HT1080 (cell line): ENCODE measurements at places on chromosomes 5 and 9. TPM values are rescaled to one million over a fixed set of nuclear protein-coding genes. Genes with fewer than 3 reads are reported as not detected.

DNA sequence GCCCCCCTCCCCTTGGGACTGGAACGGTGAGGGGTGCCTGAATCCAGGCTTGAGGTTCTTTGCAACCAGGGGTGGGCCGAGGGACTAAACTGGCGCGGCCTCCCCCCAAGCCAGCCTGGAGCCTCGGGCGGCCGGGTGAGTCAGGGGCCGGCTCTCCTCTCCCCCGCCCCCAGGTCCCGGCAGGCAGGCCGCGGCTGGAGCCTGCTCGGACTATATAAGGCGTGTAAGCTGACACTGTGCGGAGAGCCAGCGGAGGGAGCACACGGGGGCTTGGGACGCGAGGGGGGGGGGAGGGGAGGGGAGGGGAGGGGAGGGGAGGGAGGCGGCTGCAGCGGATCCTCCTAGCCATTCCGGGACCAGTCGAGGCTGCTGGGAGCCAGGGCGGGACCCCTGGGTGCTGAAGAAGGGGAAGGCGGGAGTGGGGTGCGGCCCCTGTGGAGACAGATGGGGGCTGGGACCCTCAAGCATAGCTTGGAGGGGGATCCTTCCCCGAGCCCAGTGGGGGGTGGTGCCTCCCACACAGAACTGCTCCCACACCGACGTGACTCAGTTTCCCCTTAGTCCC, 595 bp downstream of the PDLIM7 start:
- peak; percentile 91 for DNase-seq

GRCh38 chr5:131965826-131966415, 20.5 kb upstream of the MEIKIN start:
- no peak for DNase-seq

GRCh38 chr5:41841325-41841724, 28.9 kb downstream of the OXCT1 start:
- no peak for DNase-seq

The FBXL7 gene
- total RNA-seq: 1.4 and 2.5 TPM in 2 replicates

GRCh38 chr5:93273176-93273575, 307.8 kb downstream of the NR2F1-AS1 start:
- peak; percentile 76 for DNase-seq

GRCh38 chr9:137266585-137267453, 10.7 kb upstream of the TOR4A start:
- DNase-seq: no peak

The TOR2A gene
- 20.7 and 27.7 TPM in 2 replicates for total RNA-seq

DNA sequence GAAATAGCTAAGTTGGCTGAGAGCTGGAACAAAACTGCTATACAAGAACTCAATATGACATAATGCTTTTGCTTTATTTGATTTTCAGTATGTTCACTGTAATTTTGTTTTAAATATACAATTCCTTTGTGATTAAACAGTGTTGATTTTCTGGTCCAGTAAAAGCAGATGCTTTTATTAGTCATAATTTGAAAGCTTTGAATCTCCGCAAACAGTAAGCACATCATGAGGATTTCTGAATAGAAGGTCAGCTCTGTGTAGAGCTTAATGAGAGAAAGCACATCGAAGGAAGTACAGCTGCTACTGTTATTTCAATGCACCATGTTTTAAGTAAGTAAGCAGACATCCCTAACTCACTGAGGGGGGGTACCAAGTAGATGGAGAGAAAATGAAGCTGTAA, 701.3 kb upstream of the ACO1 start:
- no peak for DNase-seq

DNA sequence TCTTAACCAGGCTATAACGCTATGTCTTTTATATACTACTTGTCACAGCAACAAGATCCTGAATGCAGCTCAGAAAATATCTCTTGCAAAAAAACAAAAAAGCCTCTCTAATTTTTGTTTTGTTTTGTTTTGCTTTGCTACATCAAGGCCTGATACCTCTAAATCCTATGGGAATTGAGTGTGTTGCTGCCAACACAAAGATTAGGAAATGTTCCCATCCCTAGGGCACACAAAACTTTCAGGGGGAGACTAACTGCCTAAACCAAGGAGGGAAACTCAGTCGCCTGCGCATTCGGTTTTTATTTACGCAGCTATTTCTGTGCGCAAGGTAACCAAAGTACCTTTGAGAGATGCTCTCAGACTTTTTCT, 1.7 kb downstream of the SSBP2 start:
- no peak for DNase-seq

The ERAP2 gene
- 40.2 and 45.6 TPM in 2 replicates for total RNA-seq

GRCh38 chr5:166074582-166075481, 2216.6 kb upstream of the WWC1 start:
- DNase-seq: peak; percentile 3

The N4BP3 gene
- 0.03 and 0.08 TPM in 2 replicates for total RNA-seq

The PCDHB6 gene
- 0.13 and 0.27 TPM in 2 replicates for total RNA-seq
